Inflammatory macrophage treated with lipopolysaccharide for 4 hours (primary cell): ENCODE measurements at places on chromosomes 4 and X.
A peak's percentile ranks its signal among the peaks of the same experiment; 100 is the strongest.

GRCh38 chr4:181143250-181143854 lies 1099.8 kb upstream of the TENM3 start:
- DNase-seq, result peak; percentile 64

DNA sequence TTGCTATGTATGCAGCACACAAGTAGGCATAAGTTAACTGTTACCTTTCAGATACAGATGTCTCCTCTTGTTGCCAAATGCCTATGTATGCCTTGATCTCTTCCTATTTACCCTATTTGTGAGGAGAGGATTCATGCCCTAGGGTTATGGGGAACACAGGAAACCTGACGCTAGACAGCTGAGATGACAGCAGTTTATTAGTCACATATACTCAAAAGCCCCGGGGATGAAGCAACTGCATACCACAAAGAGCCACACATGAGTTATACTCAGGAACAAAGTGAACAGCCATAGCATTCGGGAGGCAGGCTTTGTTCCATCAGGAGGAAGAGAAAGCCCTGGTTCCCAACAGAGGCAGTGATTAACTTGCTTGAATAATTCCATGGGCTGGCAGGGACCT lies 1011.7 kb upstream of the PCDH7 start:
- no peak for DNase-seq

GRCh38 chr4:22522706-22523501 lies 7.0 kb upstream of the ADGRA3 start:
- no peak for DNase-seq

- no peak for DNase-seq
Measured at GRCh38 chr4:151129796-151130195, 30.4 kb downstream of the RPS3A start.

GRCh38 chr4:184937745-184938144 lies 80.5 kb upstream of the HELT start:
- DNase-seq, result no peak

- DNase-seq, result no peak
Measured at GRCh38 chr4:175457956-175458355, 354.1 kb downstream of the GPM6A start.

DNA sequence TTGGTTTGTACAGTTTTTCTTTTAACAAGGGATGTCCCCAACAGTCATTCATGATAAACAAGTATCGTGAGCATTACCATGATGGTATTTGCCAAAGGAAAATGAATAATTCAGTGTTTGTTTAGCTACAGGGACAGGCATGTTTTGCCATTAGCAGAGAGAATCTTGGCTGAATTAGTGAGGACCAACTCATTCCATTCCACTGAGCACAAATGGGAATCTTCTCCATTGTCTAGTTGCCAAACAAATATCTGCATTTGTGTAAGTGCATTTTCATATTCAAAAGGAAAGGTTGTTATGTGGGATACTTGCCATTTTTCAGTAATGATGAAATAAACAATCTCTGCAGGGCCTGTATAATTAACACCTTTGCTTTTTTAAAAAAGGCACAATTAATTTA lies 1762.6 kb downstream of the RPA4 start:
- DNase-seq, result no peak

- no peak for DNase-seq
Measured at GRCh38 chrX:120000490-120001246, 57.1 kb upstream of the NKAP start.

- DNase-seq, result no peak
Measured at GRCh38 chr4:1053080-1053661, 41.7 kb downstream of the FGFRL1 start.

- DNase-seq, result no peak
Measured at GRCh38 chr4:93839704-93840103, 11.2 kb downstream of the ATOH1 start.

GRCh38 chrX:123085311-123085940 lies 98.7 kb upstream of the GRIA3 start:
- DNase-seq, result no peak

DNA sequence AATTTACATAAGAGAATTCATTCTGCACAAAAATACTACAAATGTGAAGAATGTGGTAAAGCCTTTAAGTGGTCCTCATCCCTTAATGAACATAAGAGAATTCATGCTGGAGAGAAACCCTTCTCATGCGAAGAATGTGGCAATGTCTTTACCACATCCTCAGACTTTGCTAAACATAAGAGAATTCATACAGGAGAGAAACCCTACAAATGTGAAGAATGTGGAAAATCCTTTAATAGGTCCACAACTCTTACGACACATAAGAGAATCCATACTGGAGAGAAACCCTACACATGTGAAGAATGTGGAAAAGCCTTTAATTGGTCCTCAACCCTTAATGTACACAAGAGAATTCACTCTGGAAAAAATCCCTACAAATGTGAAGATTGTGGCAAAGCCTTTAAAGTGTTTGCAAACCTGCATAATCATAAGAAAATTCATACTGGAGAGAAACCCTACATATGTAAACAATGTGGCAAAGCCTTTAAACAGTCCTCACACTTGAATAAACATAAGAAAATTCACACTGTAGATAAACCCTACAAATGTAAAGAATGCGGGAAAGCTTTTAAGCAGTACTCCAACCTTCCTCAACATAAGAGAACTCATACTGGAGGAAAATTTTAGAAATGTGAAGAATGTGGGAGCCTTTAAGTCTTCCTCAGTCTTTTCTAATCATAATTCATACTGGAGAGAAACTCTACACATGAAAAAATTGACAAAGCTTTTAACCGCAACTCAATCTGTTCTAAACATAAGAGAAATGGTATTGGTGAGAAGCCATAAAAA lies 37.4 kb downstream of the ZNF718 start:
- DNase-seq, result no peak

- DNase-seq, result peak; percentile 47
Measured at GRCh38 chrX:120790118-120790517, 85.5 kb downstream of the CT47B1 start.

DNA sequence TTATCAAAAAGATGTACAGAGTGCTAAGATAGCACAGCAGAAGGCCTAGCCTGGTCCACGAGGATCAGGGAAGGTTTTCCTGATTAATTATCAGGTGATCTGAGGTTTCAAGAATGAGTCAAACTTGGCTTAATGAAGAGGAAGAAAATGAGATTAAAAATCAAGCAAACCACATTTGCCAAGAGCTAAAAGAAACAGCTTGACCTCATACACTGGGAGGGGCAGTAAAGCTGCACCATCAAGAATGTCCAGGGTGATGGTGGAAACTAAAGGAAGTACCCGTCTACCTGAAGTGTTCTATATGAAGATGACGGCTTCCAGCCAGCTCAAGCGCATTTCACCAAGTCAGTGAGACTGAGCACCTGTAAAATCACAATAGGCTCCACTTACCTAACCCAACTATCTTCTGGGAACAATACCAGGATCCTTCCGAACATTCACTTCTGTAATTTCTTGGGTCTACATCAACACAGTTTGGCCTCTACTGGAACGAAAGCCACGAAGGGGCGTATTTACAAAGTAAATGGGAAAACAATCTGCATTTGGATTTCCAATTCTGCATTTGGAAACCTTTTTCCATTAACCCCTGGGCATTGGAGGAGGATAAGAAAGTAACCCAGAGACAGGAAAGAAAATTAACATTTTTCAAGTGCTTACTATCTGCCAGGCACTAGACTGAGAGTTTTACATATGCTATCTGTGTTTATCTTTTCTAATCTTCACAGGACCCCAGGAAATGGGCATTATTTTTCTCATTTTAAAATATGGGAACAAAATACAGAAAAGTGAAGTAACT lies 114.0 kb upstream of the DCLK2 start:
- DNase-seq, result no peak

DNA sequence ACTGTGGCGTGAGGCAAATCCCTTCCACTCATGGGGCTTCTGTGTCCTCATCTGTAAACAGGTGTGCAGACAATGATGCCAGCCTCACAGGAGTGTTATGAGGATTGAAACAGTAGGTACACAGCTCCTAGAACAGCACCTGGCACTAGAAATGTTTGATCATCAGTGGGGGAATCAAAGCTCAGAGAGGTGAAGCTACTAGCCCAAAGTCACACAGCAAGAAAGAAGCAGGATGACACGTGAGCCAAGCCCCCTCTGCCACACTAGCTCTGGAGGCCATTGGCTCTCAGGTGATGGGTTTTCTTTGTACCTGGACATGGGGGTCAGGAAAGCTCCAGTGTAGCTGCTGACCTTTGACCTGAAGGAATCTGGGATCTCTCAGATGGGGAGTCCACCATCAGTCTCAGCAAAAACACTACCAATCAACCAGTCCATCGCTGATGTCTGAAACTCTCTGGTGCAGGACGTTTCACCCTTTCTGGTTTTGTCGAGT lies 13.4 kb upstream of the SLC2A9 start:
- DNase-seq, result no peak

DNA sequence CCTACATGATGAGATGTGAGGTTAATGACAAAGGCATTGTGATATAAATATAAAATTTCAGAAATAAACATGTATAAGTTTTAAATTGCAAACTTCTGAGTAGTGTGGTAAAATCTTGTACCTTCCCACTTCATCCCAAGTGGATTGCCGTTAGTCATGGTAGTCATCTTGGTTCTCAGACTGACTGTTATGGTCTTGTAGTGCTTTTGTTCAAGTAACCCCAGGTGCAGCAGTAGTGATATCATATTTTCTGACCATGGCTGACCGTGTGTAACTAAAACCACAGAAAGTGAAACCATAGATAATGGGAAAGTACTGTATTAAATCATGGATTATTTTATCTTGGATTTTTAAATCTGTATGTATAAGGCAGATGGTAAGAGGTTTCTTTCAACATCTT lies 74.8 kb upstream of the SLIT2 start:
- no peak for DNase-seq

DNA sequence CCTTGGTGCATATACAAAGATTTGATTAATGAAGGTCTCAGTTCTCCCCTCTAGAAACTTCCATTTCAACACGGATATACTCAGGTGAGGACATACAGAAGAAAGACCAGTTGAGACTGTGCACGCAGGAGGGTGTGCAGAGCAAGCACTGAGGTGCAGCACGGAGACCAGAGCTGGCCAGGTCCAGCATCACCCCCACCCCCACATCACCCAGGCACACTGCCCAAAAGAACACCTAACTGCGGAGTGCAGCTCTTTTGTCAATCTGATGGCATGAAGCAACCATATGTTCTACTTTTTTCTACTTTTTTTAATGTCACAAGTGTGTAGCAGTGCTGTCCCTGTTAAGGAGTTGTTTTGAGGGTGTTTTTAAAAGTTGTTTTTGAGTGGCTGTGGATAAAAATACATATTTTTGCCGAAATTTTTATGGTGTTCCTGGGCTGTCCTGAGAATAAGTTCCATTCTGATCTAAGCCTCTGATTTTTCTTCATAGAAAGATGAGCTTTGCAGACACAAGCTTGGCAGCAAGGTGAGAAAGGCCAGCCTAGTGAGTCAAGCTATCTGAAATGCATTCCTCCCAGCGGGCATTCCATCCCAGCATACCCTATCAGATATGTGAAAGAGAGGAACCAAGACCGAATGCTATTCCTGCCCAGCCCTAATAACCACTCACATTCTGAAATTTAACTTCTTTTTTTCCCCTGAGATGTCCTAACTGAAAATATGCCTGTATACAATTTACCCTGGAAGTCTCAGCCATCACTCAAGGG lies 173.7 kb downstream of the PTTG2 start:
- no peak for DNase-seq

- no peak for DNase-seq
Measured at GRCh38 chr4:56764775-56765174, 56.7 kb downstream of the SPINK2 start.

- DNase-seq, result peak; percentile 54
Measured at GRCh38 chrX:153649178-153649914, 2.3 kb downstream of the DUSP9 start.

- peak; percentile 80 for DNase-seq
Measured at GRCh38 chr4:145098675-145099037, 545 bp downstream of the ABCE1 start.

DNA sequence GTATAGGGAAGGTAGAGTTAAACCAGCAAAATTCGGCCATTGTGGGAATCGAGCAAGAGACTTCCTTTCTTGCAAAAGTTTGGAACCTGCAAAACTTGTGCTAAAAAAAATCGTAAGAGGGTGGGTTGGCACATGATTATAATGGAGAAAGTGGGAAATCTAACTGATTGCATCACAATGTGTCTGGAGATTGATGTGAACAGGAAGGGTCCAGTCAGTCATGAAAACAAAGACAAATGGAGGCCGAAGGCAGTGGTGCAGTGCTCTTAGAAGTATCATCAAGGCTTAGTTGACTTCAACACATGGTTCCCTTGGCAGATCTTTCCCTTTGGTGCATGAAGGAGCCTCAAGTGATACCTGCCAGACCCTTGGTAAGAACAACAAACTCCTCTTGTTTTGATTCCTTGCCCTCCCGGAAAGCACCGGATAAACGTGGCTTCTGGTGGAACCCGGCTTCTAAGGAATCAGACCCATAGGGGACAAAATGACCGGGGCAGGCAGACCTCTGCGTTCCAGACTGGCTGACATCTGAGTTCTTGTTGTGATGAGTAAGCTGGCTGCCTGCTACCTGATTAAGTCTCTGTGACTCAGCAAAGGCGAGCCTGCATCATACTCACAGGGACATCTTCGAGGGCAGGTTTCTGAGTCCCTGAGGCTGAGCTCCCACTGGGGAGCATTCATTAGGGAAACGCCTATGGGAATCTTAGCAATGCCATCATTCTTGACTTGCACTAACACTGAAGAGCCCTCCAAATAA lies 87.7 kb upstream of the MAP3K15 start:
- DNase-seq, result no peak

GRCh38 chrX:66632473-66632872 lies 6.4 kb downstream of the EDA2R start:
- no peak for DNase-seq

DNA sequence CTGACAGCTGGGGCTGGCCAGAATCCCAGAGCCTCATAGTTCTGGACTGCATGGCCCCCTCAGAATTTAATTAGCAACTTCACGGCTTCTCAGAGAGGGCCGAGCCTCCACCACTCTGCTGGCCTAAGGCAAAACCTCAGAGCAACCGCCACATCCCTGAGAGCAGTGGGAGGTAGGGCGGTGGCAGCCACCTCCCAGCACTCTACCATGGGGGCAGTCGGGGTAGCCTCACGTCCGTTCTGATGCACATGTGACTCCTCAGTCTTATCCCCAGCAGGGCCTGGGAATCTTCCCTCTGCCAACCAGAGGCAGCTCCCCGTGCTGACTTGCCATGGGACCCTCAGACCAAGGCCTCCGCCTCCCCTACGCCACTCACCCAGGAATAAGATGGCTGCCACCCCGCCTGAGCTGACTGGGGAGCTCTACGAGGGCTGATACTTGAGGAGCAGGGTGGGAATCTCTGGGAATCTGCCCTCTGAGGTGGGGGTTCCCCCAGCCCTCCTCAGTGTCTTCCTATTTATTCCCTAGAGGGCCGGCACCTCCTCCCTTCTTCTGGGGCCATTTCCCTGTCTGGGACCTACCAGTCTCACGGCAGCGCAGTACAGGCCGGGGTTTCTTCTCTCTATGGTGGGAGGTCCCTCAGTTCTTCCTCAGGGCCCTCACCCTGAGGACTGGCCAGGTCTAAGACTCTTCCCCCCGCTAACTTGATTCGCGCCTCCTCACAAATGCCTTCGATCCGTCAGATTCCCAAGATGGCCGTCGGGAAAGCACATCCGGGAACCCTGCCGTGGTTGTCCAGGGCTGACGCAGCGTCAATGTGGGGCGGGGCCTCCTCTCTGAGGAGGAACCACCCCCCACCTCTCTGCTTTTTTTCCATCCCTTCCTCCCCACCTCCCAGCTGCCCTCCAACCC lies at the start of gene MAGEC2:
Gene MAGEC2 (minus strand): TSS at position 769 of the 912 bp plus-strand sequence. CDS start 1,303 bp downstream, outside the sequence.
- no peak for DNase-seq
